EH (cell line): ENCODE measurements at places on chromosomes 3 and 15.

- no peak for DNase-seq
Measured at GRCh38 chr15:27427276-27427675, 456.3 kb downstream of the GABRG3 start.

DNA sequence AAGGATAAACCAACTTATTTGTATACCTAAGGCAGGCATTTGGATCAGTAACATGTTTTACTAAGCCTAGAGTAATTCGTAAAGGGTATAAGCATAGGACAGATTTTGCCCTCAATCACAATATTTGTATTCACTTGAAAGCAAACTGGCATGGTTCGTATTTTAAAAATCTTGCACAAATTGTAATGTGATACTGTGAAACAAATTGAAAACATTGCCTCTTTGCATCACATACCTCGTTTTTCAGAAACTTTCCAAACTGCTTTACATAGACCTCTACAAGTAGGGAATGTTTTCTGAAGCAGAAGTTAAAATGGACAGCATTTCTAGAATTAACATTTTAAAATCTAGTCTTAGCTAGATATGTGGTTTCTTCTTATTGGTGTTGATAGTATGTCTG is 11.6 kb downstream of the KBTBD8 start:
- DNase-seq, result no peak

DNA sequence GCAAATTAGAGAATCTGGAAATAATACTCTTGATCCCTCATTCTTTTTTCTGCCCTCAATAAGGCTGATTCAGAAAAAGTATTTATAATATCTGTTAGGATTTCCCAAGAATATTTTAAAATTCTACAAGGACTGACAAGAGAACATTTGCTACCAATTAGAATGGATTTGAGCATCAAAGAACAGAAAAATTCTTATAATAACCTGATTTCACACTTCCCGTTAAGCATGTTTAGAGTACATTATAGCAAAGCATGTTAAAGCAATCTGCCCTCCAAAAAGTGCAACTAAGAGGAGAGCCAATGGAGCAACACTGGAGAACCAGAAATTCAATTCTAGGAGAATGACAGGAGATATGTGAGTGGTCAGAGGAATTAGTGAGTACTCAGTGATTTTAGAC is 57.2 kb downstream of the THBS1 start:
- no peak for DNase-seq

- peak; percentile 13 for DNase-seq
Measured at GRCh38 chr3:188111002-188111584, 42.9 kb upstream of the LPP start.

DNA sequence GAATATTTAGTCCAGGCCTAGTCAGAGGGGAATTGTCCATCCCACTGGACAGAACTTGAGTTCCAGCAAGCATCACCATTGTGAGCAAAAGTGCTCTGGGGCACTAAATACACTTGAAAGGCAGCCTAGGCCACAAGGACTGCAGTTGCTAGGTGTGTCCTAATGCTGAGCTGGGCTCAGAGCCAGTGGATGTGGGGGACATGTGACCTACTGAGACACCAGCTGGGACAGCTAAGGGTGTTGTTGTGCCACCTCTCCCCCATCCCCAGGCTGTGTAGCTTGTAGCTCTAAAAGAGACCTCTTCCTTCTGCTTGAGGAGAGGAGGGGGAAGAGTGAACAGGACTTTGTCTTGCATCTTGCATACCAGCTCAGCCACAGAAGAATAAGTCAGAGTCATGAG is 120.9 kb downstream of the DTWD1 start:
- DNase-seq, result no peak

- no peak for DNase-seq
Measured at GRCh38 chr3:100023595-100023994, 90.7 kb downstream of the FILIP1L start.

- no peak for DNase-seq
Measured at GRCh38 chr3:197219619-197220018, 78.8 kb downstream of the DLG1 start.

GRCh38 chr3:146470425-146470990 is 1.1 kb upstream of the PLSCR2 start:
- DNase-seq, result no peak

GRCh38 chr3:8851703-8852102 is 82.3 kb upstream of the OXTR start:
- DNase-seq, result peak; percentile 99

DNA sequence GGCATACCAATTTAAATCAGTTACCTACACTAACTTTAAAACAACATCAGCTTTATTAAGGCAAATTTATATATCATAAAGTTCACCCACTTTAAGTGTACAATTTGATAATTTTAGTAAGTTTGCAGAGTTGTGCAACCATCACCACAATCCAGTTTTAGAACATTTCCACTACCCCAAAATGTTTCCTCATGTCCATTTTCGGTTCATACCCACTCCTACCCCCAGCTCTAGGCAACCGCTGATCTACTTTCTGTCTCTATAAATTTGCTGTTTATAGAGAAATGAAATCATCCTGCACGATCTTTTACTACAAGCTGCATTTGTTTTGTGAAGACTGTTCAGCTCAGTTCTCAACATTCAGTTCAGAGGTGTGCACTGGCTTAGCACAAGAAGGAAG is 31.5 kb upstream of the FAM81A start:
- DNase-seq, result no peak

- DNase-seq, result peak; percentile 50
Measured at GRCh38 chr15:95085056-95085455, 853.7 kb downstream of the MCTP2 start.

DNA sequence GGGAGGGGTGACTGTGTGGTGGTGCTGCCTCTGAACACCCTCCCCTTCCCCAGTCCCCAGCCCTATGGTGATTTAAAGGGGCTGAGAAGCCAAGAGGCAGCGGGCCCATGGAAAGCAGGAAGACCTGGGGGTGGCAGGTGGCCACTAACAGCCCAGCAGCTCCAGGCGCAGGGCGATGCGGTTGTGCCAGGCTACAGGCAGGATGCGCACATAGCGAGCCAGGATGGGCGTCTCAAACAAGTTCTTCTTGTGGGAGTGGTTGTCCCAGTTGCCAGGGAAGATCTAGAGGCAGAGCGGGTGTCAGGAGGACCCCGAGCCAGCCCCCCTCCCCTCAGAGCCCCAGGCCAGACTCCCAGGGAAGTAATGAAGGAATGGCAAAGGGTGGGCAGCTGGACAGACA is 3.9 kb upstream of the HAPLN3 start:
- no peak for DNase-seq

DNA sequence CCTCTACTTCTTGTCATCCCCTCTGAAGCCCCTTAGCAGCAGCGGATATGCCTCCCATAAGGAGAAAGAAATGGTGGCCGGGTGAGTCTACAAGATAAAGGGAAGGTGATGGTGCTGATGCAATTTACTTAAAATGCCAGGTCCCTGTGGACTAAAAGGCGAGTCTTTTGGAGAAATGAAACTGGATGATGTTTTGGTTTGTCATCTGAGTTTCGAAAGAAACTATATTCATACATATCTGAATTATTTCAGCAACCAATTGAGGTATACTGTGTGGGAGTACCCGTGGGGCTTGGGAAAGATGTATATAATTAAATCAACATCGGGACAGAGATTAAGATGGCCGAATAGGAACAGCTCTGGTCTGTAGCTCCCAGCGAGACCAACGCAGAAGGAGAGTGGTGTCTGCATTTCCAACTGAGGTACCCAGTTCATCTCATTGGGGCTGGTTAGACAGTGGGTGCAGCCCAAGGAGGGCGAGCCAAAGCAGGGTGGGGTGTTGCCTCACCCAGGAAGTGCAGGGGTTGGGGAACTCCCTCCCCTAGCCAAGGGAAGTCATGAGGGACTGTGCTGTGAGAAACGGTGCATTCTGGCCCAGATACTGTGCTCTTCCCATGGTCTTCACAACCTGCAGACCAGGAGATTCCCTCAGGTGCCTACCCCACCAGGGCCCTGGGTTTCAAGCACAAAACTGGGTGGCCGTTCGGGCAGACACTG is 210.6 kb upstream of the CHRM5 start:
- no peak for DNase-seq

DNA sequence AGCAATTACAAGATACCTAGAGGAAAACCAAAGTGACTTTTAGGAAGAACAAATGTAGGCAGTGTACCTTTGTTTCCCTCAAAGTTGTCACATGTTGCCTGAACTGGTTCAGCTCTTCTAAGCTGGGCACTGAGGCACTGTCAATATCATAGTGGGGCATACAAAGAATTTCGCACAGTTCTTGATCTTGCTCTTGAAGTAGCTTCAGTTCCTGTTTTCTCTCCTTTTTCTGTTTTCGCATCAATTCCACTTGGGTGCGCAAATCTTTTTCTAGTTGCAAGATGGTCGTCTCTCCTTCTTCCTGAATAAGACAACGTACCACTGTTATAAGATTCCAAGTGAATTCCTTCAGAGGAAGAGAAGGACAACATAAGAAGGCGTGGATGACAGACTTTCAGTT is 12.7 kb downstream of the PRC1 start:
- no peak for DNase-seq
